ENCODE measurements at places on chromosomes 2 and 18. TPM values are rescaled to one million over a fixed set of nuclear protein-coding genes. Genes with fewer than 3 reads are reported as not detected.

DNA sequence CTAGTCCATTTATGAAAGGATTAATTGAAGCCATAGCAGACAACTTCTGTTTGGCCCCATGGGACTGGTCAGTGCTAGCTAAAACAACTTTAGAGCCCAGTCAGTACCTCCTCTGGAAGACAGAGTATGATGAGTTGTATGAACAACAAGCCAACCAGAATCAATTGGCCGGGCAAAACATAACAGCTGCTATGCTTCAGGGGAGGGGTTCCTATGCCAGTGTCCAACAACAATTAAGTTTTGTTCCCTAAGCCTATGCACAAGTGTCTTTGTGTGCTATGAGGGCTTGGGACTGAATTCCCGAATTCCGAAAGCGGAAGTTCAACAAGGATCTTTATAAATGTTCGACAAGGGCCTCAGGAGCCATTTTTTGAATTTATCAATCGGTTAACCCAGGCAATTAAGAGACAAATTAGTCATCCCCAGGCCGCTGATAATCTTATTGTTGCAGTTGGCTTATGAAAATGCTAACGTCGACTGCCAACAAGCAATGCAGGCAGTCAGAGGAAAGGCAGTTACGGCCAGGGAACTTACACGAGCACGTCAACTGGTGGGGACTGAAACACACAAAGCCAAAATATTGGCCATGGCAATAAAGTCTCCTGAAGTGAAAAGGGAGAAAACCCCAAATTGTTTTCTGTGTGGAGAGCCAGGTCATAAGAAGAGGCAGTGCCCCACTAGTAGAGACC, 57.9 kb downstream of the ZNF638 start:
- no peak for DNase-seq

The FEV gene
- not detected for total RNA-seq

The DSG1 gene
- total RNA-seq, result not detected

- no peak for DNase-seq
Measured at GRCh38 chr18:68568364-68569155, 146.3 kb downstream of the TMX3 start.

- DNase-seq, result no peak
Measured at GRCh38 chr18:71189581-71189980, 900.7 kb downstream of the SOCS6 start.

- no peak for DNase-seq
Measured at GRCh38 chr2:71082402-71083252, 14.2 kb downstream of the NAGK start.

DNA sequence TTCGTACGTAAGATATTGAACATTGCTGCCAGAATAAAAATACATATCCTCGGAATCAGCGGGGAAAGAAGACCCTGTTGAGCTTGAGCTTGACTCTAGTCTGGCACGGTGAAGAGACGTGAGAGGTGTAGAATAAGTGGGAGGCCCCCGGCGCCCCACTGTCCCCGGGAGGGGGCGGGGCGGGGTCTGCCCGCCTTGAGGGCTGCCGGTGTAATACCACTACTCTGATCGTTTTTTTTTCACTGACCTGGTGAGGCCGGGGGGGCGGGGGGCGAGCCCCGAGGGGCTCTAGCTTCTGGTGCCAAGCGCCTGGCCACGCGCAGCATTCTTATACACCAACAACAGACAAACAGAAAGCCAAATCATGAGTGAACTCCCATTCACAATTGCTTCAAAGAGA, 324.0 kb upstream of the REG3G start:
- DNase-seq, result no peak

DNA sequence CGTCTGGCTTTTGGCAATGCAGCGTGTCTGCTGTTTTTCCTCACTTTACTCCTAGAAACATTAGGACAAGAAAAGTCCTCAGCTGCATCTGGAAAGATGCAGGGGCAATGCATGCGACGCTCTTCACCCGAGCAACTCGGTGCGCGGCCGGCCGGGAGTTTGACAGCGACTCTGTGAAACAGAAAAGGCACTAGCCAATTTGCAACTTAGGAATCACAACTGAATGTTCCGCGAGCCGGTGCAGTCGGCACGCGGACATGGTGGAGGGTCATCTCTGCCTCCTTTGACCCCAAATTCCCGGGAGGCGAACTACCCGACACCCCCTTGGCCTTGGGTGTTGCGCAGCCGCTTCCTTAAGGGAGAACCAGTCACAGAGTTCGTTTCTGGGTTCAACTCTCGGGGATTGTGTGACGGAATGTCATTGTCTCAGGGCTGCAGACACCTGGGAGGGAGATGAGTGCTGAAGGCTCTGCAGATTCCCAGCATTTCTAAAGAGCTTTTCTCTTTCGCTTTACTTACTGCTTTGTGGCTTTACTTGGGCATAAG, 9.8 kb downstream of the NR4A2 start:
- DNase-seq, result no peak

DNA sequence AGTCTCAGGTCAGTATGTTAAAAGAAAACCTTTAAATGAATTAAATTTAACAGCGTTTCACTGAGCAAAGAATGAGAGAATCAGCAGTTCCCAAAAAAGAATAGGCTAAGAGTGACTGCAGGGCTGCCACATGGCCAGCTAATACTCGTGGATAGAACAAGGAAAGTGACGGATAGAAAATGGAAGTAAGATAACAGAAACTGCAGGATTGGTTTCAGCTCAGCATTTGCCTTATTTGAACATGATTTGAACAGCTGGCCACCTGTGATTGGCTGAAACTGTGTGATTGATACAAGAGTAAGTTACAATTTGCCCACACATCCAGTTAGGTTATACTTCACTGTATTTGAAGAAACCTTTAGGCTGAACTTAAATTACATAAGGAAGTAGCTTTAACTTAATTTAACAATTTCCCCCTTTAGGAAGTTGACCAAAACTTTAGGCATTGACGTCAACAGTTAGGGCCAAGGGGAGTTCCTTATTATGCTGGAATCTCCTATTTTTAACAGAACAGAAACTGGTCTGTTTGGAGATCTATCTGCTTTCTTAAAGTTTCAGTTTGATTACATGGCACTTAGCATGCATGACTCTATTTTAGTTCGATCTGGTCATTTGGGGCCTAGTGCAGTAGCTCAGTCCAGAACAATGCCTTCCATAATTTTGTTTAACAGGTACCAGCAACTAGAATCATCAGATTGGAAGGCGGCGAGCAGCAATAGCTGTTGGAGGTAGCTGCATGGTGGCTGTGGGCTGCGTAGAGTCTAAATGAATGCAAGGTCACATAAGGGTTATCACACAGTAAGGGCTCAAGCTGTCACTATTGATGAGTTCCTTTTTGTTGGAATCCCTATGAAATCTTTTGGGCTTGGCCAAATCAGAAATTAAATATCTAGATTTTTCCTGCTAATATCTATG, 143.4 kb downstream of the TRIM43 start:
- DNase-seq, result no peak
